SJSA1 (cell line): ENCODE measurements at places on chromosomes 3 and 15.

DNA sequence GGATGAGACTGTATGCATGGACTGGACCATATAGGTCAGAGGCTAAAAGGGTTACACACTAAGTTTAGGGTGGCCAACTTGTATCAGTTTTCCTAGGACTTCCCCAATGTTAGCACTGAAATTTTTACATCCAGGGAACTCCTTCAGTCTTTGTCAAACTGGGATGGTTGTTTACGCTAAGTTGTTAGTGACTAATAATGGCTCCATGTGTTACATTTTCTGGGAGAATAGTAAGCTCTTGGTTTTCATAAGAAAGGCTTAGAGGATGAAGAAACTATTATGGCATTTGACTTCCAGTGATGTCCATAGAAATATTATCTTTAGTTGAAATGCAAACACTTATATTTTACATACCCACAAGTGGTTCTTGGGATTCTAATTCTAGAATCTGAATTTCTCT is 57.9 kb upstream of the ST3GAL6 start:
- DNase-seq: no peak

DNA sequence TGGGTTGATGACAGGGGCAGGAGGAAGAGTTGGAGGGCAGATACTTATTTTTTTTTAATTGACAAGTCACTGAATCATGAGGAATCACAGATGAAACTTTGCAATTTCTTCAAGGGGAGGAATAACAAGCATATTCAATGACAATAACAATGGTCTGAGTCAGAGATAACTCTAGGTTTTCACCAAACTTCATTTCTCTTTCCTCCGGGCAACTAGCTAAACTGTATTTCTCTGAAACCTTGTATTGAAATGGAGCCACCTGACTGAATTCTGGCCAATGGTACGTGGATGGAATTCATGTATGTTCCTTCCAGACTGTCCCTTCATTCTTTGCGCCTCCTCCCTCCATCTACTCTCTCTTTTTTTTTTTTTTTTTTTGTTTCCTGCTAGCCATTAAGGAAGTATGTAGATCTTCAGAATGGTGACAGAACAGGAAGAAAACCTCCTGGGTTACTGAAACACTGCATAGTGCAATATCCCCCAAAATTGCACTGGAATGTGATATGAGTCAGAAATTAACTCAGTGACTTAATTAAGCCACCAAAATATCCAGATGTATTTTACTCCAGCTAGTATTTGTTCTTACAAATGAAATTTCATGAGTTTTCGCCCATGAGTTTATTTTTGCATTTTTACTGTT is 495.4 kb downstream of the OTOL1 start:
- no peak for DNase-seq

- DNase-seq: no peak
Measured at GRCh38 chr3:36957063-36957462, 12.2 kb upstream of the TRANK1 start.

DNA sequence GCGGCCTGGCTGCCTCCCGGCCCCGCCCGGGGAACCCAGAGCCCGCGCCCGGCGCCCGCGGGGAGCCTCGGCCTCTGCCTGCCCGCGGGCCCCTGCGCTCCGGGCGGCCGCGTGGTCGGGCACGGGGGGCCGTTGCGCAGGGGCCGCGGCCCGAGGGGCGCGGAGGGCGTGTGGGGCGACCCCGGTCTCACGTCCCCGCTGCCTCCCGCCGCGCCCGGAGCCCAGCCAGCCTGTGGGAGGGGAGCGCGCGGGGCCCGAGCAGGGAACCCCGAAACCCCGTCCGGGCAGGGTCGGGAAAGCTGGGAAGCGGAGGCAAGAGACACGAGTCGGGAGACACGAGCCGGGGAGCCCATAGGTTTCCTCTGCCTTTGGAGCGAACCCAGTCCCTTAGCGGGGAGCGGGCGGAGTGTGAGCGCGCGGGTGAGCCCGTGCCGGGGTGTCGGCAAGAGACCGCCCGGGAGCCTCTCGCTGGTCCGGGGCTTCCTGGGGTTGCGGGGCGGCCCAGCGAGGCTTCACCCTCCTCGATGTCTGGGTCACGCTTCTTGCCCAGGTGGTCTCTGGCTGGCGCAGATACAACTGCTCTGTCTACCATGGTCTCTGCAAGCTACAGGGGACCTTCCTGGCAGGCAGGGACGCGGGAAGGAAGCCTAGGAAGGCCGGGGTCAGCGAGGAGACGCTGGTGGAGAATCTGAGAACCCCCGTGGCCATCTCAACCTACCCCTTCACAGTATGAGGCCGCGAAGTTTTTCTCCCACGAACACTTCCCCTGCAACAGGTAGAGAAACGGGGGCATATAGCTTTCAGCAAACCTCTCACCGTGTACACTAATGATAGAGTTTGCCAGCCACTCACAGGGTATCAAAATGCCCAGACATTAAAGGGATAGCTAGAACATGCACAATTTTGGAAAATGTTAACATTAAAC is 586 bp downstream of the LRRK1 start:
- DNase-seq: peak; percentile 50
